ENCODE measurements at places on chromosomes 2 and 18.

DNA sequence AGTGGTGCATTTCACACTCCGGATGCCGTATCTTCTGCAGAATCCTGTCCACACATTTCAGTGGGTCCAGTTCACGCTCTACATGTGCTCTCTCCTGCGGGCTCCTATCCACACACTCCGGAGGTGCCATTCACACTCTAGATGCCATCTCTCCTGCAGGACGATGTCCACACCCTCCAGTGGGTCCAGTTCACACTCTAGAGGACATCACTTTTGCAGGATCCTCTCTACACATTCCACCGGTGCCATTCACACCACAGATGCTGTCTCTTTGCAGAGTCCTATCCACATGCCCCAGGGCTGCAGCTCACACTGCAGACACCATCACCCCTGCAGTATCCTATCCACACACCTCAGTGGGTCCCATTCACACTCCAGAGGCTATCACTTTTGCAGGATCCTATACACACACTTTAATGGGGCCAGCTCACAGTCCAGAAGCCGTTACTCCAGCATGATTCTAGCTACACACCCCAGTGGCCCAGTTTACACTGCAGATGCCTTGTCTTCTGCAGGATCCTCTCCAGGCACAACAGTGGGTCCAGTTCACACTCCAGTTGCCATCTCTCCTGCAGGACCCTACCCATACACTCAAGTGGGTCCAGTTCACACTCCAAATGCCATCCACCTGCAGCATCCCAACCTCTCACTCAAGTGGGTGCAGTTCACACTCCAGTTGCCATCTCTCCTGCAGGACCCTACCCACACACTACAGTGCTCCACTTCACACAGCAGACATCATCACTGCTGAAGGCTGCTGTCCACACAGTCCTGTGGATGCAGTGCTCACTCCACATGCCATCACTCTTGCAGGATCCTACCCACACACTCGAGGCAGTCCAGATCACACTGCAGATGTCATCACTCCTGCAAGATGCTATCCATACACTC, 2.1 kb upstream of the PXDN start:
- DNase-seq: no peak

- DNase-seq: no peak
Measured at GRCh38 chr2:41973871-41974270, 74.0 kb upstream of the PKDCC start.

GRCh38 chr18:8741117-8741516, 35.8 kb downstream of the MTCL1 start:
- DNase-seq: no peak

DNA sequence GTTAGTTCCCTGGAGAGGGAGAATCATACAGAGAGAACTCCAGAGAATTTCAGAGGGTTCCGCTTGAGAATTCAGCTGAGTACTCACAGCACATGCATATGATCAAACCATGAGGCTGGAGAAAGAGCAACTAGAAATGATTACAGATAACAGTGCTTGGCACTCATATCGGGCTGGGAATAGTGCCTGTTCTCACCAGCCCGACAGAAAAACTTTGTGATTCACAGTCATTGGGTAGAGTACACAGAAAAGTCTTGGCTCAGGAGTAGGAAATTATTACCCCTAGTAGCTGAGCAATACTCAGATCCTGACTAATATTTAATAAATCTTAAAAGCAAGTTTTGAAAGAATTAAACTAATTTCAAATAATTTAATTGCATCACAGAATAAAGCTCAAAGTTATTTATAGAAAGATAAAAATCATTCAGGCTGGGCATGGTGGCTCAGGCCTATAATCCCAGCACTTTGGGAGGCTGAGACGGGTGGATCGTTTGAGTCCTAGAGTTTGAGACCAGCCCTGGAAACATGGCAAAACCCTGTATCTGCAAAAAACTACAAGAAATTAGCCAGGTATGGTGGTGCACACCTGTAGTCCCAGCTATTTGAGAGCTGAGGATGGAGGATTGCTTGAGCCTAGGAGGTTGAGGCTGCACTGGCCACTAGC, 6.8 kb downstream of the WDPCP start:
- DNase-seq: no peak

- no peak for DNase-seq
Measured at GRCh38 chr2:230929381-230930148, 4.5 kb upstream of the GPR55 start.

DNA sequence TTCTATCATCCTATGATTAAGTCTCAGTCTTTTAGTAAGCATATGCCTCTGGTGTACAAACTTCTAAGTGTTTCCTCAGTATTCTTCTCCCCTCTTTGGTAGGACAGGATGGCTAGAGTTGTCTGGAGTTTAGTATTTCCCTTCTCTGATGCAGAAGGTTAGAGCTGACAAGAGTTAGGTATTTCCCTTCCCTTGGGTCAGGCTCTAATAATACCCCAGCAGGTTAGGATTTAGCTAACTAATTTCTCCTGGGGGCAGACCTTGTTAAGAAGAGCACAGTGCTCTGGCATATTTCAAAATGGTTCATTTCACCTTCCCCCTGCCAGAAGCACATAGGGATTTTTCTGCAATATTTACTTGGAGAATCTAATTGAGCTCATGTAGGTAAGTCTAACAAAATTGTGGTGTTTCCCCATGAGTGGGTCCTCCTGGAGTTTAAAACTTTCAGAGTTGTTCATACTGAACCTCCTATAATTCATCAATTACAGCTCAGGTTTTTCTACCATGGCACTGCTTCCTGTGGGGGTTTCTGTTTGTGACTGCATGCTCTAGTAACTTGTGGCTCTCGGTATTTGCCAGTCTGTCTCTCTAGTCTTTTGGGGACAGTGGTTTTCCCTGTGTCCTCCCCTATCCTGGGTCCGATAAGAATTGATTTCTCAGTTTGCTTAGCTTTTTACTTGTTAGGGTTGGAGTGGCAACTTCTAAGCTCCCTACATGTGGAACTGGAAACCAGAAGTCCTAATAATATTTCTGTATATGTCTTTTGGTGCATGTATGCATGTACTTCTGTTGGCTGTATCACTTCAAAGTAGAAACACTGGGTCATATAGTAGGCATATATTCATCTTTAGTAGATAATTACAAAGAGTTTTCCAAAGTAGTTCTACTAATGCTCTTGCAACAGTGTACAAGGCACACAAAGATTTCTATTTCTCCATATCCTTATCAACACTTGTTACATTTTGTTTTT, 77.7 kb downstream of the GDF7 start:
- no peak for DNase-seq

DNA sequence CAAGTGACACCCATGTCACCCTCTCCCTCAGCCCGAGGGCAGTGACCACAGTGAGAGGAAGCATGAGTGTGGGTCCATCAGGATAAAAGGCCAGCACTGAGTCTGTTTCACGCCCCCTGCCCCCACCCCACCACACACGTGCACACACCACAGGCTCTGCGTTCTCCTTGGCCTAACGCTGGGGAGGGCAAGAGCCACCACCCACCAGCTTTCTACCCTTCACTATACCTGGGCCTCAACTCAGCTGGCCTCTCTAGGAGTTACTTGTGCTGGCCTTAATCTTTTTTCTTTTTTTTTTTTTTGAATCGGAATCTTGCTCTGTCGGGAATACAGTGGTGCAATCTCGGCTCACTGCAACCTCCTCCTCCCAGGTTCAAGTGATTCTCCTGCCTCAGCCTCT, 140.5 kb downstream of the ZFP36L2 start:
- no peak for DNase-seq

DNA sequence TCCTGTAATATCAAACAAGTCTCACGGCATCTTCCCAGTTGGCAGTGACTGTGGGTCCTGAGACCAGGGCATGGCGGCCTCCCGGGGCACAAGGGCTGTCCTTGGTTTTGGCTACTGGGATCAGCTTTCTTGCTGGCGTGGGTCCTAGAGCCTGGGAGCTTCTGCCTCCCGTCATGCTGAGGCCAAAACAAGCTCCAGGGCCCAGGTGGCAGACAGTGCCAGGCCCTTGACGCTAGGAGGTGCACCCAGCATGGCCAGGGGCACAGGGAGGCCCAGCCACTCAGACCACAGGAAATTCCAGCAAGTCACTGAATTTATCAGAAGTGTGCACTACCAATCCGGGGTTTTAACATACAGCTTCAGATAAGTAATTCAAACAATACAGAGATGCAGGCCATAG, 184.7 kb downstream of the EIPR1 start:
- DNase-seq: no peak

DNA sequence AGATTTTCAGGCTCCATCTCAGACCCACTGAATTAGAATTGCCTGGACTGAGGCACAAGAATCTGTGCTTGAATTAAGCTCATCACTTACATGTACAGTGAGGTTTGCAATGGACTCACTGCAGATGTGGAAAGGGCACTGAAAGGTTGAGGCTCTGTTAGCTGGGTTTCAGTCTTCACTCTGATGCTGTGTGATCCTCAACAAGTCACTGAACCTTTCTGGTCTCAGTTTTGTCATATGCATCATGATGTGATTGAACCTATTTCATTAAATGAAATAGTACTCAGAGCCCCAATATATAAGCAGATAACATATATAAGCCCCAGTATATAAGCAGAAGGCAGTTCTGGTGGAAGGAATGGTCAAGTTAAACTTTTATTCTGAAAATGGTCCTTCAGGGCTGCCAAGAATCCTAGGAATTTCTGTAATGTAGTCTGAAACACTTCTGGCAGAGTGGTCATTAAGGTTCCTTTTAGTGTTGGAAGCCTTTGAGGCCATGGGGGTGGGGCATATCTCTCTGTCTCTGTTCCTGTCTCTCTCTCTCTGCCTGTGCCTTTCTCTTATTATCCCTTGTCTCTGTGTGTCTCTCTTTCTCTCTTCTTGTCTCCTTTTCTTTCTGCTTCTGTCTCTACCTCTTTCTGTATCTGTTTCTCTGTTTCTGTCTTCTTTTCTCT, 110.4 kb downstream of the ADCYAP1 start:
- DNase-seq: no peak

- no peak for DNase-seq
Measured at GRCh38 chr2:215347878-215348277, 36.0 kb downstream of the ATIC start.

DNA sequence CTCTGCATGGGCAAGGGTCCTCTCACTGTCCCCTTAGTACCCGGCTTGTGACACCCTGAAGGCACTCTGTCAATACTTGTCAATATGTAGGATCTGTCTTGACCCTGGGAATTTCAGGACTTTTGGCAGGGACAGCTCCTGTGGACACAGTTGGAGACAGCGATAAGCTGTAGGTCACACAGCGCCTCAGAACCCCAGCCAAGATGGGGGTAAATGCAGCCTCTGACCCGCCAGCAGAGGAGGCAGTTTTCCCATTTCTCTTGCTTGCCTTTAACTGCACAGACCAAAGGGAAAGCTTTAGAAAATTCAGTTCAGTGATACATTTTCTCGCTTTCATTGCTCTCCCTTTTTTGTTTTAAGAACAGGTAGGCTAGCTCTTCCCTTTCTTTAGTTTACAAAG, 54.8 kb upstream of the KLHL29 start:
- DNase-seq: no peak

DNA sequence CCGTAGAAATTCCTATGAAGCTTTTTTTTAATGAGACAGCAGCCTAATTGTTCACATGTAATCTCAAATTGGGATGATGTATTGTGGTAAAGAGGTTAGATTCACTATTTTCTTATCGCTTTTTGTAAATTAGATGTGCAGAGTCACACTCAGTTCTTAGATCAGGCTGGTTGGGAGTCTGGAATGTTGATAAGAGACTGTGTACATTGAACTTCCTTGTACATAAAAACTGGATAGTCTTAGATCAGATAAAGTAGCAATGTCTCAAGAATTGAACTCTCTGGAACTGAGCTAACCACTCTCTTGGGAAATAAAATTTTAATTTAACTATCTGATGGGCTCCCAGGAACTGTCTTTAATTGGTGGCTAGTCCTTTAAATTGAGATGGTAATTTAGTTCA, 108.1 kb upstream of the MSTN start:
- no peak for DNase-seq

DNA sequence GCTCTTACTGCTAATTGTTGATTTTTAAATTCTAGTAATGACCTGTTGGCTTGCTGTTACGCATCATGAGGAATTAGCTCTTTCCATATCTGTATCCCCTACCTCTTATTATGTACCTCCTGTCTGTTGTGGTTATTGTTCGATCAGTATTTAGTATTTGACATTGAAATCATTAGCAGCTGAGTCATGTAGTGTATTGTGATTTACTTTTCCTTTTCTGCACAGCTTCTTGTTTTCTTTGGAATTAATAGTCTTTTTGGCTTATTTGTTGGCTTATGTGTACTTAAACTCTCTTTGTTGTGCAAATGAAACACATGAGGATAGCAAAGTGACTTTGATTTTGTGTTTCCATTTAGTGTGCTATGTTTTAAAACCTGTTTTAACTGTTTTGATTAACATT, 4.3 kb downstream of the EPB41L5 start:
- no peak for DNase-seq

- DNase-seq: no peak
Measured at GRCh38 chr2:209387389-209387788, 36.5 kb upstream of the MAP2 start.

DNA sequence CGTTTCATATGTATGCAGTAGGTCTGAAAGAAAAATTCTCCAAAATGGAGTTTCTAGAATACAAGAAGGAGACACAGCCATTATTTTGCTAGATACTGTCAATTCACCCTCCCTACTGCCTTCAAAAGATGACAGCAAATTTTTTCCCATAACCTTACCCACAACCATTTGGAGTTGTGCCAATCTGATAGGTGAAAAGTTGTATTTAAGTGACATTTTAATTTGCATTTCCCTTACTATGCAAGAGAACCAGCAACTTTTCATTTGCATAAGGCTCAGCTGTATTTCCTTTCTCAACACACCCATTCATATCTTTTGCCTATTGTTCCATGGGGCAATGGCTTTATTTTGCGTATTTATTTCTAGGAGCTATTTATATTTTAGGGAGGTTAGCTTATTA, 31.4 kb upstream of the IL18RAP start:
- DNase-seq: no peak

DNA sequence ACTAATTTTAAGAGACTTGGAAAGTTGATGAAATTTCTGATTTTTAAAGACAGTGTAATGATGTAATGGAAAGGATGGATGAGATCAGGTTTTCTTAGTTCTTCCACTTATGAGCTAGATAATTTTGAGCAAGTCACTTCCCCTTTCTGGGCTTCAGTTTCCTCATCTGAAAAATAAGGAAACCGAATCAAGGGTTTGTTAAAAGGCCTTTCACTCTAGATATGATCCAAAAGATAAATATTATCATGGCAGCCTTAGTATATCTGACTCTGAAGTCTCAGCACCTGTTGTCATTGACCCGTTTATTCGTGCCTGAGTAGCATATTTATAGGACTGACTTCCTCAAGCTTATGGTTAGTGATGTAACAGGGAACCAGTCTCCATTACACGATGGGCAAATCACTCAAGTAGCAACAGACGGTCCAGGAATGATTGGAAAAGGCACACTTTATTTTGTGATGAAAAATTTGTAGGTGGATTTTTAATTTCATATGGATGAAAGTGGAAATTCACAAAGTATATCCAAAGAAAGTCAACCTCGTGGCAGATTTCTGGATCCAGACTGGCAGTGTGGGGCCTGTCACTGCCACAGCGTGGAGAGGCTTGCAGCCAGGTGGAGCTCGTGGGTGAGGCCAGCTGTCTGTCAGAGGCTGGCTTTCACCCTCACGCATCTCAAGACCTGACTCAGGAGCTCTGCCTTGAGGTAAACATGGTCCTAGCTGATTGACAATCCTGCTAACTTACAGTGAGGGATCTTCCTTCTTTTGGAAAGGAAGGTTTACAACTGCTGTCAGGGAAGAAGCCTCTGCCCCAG, 137.9 kb upstream of the CXCR4 start:
- no peak for DNase-seq

All from hypothalamus (tissue), 51 donors.